H54 (cell line): ENCODE measurements at places on chromosomes 13 and 19.

DNA sequence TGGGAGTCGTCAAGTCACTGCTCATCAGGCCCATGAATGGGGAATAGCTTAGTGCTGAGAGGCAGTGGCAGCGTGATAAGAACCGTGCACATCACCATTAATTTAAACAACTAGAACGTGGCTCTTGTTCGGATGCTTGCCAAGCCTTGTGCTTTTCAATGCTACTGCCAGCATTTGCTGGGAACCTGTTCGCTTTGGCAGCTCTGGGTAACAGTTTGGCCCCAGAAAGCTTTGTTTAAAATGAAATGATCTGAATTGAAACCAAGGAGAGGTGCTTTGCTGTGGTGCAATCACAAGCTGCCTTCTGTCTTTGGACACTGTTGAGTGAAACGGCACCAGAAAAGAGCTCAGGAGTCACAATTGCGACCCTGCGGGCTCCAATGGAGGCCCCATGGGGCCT is 53.5 kb upstream of the OLFM4 start:
- no peak for DNase-seq

DNA sequence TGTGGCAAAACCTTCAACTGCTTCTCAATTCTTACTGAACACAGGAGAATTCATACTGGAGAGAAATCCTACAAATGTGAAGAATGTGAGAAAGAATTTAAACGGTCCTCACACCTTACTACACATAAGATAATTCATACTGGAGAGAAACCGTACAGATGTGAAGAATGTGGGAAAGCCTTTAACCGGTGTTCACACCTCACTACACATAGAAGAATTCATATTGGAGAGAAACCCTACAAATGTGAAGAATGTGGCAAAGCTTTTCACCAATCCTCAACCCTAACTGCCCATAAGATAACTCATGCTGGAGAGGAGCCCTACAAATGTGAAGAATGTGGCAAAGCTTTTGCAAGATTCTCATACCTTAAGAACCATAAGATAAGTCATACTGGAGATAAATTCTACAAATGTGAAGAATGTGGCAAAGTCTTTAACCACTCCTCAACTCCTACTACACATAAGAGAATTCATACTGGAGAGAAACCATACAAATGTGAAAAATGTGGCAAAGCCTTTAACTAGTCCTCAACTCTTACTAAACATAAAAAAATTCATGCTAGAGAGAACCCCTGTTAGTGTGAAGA is 111.7 kb downstream of the ZNF100 start:
- no peak for DNase-seq

DNA sequence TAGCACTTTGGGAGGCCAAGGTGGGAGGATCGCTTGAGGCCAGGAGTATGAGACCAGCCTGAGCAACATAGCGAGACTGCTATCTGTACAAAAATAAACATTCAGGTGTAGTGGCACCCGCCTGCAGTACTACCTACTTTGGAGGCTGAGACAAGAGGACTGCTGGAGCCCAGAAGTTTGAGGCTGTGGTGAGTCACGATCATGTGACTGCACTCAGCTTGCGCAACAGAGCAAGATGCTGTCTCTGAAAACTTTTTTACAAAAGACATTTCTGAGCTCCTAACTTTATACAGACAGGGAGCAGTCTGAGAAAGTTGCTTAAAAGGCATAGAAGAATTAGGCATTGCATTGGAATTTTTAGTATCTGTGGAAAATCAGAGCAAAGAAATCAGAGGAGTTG is 10.4 kb upstream of the TBC1D4 start:
- no peak for DNase-seq

GRCh38 chr13:48839171-48839570 is 136.5 kb upstream of the FNDC3A start:
- DNase-seq: no peak

DNA sequence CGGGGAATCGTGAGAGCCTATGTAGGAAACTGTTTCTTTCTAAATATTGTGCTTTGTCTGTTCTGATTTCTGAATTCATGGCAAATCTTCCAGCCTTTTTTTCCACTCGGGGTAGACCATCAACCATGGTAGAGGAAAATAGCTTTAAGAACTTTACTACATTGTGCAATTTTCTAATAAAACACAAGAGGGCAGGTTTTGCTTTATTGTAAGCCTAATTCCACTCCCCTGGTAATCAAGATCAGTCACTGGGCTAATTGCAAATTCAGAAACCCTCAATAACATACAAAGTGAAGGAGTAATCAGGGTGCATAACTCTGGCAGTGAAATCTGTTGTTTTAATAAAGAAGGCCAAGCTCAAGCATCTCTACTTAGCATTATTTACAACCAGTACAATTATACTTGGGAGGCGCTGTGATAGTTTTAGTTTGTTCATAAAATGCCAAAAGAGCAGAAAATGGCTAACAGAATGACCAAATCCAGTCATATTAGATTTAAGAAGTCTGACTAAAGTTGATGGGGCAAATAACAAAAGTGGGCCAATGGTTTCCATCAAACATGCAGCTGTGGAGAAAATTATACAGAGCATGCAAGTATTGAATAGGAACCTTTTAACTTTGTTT is 43.8 kb downstream of the DCT start:
- peak; percentile 35 for DNase-seq

GRCh38 chr13:76823969-76824368 is 62.2 kb downstream of the KCTD12 start:
- no peak for DNase-seq
